Stimulated activated CD4-positive, alpha-beta T cell treated with anti-CD3 and anti-CD28 coated beads, Interleukin-2, amount 100 ng/mL, for 24 hours (primary cell): ENCODE measurements at places on chromosomes 11 and 22.
A peak's percentile ranks its signal among the peaks of the same experiment; 100 is the strongest.

DNA sequence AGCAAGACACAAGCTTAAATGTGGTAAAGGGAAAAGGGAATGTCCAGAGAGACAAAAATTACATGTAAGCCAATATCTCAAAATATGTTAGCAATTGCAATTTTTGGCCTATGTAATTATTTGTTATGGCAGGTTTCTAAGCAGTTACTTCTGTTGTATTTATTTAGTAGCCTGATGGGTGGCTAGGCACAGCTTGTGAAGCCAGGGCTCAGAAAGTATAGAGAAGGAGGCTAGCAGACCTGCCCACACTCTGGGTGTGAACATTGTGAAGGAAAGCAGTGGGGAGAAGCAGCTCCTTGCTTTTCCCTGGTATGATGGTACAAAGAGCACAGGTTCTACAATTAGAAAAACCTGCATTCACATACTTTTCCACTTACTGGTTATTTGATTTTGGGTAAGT lies 196.5 kb upstream of the PGR start:
- DNase-seq: no peak

GRCh38 chr11:121890377-121890776 lies 225.6 kb downstream of the BLID start:
- no peak for DNase-seq

DNA sequence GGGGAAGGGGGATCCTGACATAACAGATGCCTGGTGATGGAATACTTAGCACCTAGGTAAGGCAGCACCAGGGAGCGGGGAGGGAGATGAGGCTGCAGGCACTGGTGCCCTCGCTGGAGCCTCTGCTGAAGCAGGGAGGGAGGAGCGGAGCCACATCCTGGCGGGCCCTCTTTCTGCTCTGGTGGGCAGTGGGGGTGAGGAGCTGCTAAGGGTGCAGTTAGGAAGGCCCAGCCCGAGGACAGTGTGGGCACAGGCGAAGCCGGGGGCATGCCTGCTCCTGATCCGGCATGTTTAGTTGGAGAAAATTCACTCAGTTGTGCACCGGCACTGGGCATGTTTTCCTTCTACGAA lies 83.9 kb downstream of the MED15 start:
- no peak for DNase-seq

GRCh38 chr11:69670158-69670845 lies 4.9 kb downstream of the LTO1 start:
- DNase-seq: peak; percentile 71

- DNase-seq: no peak
These were observed 411.3 kb upstream of the TENM4 start for GRCh38 chr11:79852176-79852575.
